Renal cortical epithelial cell (primary cell): ENCODE measurements at places on chromosomes 2 and 18.

DNA sequence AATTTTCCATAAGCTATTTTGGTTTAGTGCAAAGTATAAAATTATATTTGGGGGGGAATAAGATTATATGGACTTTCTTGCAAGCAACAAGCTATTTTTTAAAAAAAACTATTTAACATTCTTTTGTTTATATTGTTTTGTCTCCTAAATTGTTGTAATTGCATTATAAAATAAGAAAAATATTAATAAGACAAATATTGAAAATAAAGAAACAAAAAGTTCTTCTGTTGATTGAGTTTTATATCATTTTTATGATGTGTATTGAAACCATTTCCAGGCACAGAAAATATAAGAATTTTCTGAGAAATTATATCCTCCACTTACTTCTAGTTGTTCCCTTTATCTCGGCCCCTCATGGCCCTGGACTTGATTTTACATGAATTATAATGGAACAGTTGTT, 3.7 kb downstream of the CCL20 start:
- no peak for DNase-seq

DNA sequence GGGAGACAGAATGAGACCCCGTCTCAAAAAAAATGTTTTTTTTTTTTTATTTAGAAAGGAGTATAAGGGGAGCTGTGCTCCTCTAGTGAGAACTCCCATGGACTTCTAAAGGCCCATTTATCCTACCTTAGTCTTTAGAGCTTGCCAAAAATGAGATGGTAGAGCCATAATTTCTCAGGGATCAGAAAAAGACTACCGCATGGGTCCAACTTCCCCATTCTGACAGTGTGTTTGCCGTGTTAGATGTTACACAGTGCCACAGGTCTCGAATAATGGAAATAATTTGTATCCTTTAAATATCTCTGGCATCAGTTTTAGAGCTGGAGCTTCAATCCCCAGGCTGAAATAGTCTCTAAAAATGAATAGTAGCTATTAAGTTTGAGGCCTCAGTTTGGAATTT, 6.0 kb upstream of the SLC39A10 start:
- DNase-seq = no peak

DNA sequence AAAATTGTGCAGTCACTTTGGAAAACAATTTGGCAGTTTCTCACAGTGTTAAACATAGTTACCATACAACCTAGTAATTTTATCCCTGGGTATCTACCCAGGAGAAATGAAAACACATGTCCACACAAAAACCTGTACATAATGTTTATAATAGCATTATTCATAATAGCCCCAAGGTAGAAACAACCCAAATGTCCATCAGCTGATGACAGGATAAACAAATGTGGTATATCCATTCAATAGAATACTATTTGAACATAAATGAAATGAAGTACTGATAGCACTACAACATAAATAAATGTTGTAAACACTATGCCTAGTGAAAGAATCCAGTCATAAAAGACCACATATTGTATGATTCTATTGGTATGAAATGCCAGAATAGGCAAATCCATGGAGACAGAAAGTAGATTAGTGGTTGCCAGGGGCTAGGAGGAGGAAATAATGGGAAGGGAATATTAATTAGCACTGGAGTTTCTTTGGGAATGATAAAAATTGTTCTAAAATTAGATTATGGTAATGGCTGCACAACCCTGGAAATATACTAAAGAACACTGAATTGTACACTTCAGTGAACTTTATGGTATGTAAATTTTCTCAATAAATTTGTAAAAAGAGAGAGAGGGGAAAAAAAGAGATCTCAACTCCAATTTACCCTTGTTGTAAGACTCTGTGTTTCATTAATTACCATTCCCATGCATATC, 20.8 kb upstream of the VIT start:
- DNase-seq = no peak

GRCh38 chr2:96947949-96948833, 38.2 kb downstream of the FAM178B start:
- no peak for DNase-seq
